ENCODE measurements at places on chromosomes 5 and 9. TPM values are rescaled to one million over a fixed set of nuclear protein-coding genes. Genes with fewer than 3 reads are reported as not detected.

Gene ADGRD2
- not detected for total RNA-seq

Gene CYSRT1
- 0.58 TPM for total RNA-seq

Gene NDUFB6
- 65.6 TPM for total RNA-seq

Gene SLC46A2
- not detected for total RNA-seq

All from CD8-positive, alpha-beta memory T cell (primary cell).